ENCODE measurements at places on chromosomes 6 and 20.

DNA sequence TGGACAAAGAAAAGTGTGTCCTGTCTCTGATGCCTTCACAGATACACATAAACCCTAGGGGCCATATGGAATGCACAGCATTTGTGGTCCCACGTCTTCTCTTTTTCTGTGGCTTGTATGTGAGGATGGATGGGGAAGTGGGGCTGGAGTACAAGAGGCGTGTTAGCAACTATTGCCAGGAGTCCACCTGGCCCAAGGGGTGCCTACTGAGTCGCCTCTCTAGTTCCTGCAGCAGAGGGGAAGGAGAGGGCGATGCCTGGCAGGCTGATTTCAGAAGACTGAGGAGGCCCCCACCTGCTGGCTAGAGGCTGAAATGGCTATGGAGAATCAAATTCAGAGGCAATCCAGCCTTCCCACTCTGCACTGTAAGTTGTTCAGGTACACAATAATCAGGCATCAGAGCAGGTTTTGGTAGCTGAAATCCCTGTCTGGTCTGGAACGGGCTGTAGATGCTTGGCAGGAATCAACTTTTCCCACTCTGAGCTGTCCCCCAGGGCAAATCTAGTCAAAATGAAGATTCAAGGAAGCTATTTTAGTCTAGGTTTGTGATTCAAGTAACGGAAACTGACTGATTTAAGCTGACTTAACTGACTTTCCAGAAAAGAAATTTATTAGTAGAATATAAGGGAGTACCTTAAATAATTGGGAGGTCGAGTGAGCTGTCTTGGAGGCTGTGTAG is 14.9 kb upstream of the PPARD start:
- DNase-seq, result peak; percentile 53

DNA sequence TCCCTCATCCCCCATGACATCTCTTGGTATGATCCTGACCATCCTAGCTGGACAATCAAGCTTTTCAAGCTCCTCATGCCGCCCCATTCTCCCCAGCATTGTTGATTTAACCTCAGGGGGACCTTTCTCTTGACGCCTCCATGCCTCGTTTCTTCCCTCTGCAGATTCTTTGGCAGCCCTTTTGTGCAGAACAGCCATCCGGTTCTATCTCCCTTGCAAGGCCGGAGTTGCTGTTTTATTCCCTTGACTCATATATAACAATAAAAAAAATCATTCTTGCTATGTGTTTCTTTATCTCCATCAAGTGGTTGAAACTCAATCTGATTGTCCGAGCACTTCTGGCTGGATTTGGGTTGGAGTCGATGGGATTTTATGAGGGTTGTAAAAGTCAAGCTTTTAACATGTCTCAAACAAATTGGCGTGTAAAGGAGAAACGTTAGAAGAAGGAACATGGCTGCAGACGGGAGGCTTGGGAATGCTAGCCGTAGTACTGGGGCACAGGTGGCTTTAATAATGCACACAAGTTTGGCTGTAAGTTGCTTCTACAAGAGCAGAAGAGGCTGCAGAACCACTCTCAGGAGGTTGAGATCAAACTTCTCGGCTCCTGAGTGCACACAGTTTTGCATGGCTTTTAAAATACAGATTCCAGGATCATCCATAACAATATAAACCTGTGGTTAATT is 3.9 kb upstream of the SULF2 start:
- no peak for DNase-seq

- no peak for DNase-seq
Observed at GRCh38 chr6:120916844-120917243, 417.4 kb downstream of the TBC1D32 start.

GRCh38 chr20:59628171-59628570 is 23.8 kb downstream of the PHACTR3 start:
- no peak for DNase-seq

GRCh38 chr6:89079511-89080234 is 878 bp upstream of the PNRC1 start:
- DNase-seq, result peak; percentile 37

GRCh38 chr6:167849846-167850459 is 23.2 kb downstream of the AFDN start:
- no peak for DNase-seq

DNA sequence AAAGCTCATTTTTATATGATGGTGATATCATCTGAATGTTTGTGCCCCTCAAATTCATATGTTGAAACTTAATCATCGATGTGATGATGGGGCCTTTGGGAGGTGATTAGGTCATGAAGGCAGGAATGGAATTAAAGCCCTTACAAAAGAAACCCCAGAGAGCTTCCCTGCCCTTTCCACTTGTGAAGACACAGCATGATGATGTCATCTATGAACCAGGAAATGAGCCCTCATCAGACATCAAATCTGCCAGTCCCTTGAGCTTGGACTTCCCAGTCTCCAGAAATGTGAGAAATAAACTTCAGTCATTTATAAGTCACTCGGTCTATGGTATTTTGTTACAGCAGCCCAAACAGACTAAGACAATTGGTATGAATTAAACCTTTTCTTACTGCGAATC is 153.1 kb downstream of the MYB start:
- no peak for DNase-seq

DNA sequence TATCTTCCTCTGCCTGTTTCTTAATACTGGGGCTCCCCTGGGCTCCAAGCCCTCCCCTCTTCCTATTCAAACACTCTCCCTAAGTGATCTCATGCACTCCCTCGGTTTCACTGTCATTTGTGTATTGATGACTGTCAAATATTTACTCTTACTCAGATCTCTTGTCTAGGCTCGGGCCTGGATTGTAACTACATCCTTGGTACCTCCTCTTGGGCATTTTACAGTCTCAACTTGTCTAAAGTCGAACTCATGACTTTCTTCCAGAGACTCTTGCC is 189.4 kb upstream of the PRDM1 start:
- DNase-seq, result no peak

DNA sequence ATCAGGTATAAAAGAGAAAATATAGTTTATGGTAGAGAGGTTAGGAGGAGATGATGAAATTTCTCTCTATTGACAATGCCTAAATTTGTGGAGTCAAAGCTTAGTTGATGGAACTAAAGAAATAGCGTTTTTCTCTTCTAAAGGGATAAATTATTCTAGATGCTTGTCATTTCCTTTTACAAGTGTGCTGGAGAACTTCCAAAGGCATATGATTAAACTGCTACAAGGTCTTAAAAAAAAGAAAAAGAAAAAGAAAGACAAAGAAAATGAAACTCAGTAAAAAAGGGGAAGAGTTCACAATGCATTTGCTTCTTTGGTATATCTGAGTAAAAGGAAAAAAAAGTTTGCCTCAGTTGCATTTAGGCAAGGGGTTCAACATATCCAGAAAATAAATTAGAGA is 499.8 kb upstream of the PTCHD4 start:
- DNase-seq, result no peak
